Esophagus squamous epithelium (tissue), 5 donors: ENCODE measurements at places on chromosomes 11 and 22.

DNA sequence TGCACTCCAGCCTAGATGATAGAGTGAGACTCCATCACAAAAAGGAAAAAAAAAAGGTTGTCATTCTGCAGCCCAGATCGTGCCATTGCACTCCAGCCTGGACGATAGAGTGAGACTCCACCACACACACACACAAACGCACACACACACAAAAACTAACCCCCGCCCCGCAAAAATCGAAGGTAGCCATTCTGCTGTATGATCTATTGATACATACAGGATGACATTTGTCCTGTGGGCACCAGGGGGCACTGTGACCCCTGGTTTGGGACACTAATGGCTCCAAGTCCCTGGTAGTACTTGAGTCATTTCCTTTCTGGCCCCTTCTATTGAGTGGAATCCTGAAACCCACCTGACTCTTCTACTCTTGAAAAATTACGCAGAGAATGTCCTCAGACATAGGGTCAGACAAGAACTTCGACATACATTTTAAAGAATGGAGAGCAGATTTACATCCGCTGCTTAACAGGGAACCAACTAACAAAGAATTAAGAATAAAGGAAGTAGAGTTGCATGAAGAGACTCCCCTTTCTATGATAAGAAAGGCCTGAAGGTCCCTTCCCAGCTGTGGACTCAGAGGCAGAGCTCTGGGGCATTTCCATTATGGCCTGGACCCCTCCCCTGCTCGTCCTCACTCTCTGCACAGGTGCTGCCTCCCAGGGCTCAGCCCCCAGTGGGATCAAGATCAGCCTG is 35.0 kb upstream of the PRAME start:
- no peak for DNase-seq

GRCh38 chr11:126816645-126817044 is 183.9 kb downstream of the KIRREL3 start:
- DNase-seq, result no peak

DNA sequence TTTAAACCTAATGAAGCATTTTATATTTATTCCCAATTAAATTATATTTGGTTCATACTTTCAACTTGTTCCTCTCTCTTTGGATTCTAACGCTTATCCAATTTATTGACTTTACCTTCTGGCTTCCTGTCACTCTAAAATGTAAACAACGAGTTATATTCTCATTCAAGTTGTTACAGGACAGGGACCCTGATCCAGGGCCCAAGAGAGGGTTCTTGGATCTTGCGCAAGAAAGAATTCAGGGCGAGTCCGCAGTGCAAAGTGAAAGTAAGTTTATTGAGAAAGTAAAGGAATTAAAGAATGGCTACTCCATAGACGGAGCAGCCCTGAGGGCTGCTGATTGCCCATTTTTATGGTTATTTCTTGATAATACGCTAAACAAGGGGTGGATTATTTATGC is 405.6 kb upstream of the API5 start:
- DNase-seq, result no peak

DNA sequence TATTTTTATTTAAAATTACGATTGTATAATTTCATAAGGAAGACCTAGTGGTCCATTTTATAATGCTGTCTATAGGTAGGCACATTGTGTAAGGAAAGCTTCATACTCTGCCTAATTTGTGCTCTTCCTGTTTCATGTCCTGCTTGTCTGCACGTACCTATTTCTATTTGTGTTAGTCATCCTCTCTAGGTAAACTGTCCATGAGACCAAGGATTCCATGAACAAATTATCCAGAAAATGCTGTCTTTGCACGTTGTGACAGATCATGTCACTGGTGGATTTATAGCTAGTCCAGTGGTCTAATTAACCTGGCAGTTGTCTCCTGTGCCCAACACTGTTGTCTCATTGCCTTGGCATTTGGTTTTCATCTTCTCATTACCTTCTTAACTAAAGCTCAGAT is 44.7 kb downstream of the DNAJC24 start:
- DNase-seq, result no peak

DNA sequence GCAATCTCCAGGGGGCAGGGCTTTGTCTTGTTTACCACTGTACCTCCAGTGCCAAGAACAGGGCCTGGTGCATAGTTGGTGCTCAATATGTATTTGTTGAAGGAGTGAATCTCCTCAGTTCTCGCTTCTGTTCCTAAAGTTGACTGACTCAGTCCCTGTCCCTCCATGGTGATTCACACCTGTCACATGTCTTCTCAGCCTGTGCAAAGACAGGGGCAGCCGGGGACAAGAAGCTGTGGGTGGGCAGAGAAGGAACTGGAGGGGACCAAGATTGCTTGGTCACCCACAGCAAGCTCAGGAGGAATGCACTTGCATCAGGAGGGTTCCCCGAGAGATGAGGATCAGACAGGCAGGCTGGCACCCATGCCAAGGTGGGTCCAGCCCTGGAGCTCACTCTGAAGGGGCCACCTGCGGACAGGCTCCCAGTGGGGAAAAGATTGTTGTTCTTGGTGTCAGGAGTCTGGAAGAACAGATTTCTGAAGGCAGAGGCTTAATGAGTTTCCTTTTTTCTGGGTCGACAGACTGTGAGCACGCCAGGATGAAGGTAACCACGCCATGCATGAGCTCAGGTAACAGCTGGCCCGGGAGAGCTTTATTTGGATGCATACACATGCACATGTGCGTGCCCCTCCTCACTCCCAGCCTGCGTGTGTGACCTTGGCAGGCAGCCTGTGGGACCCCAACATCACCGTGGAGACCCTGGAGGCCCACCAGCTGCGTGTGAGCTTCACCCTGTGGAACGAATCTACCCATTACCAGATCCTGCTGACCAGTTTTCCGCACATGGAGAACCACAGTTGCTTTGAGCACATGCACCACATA is 16.9 kb downstream of the IL17RA start:
- no peak for DNase-seq

DNA sequence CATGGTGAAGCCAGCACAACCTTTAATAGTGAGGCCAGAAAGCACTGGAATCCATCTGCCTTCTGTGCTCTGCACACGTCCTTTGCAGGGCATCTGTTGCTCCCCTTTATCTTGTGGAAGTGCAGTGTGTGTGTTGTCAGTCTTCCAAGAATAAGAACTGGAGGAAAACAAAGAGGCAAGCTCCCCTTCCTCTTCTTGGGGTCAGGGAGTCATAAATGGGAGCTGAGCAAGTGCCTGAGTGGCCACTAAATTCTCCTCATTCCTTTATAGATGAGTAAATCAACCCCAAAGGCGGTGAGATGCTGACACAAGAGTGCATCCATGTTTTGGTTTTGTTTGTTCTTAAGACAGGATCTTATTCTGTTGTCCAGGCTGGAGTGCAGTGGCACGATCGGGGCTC is 38.3 kb downstream of the WT1 start:
- DNase-seq, result no peak

- DNase-seq, result no peak
These were observed 785 bp downstream of the WT1 start for GRCh38 chr11:32434356-32435151.

DNA sequence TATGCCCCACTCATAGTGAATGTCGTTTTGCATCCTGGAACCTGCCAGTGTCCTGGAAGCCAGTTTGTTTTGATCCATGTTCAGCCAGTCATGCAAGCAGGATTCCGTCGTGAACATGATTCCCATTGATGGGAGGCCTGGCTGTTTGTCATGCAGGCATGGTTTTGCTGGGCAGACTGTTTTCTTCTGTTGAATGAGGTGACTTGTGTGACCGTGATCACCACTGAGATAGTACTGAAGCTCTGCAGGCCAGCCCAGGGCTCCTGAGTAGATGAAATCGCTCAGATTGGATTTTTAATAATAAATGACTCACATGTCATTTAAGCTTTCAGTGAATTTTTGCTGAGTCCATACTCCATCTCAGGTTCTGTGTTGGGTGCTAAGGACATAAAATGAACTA is 117.8 kb downstream of the PDE2A start:
- DNase-seq, result no peak

GRCh38 chr11:76636826-76637460 is 33.6 kb downstream of the LRRC32 start:
- no peak for DNase-seq

DNA sequence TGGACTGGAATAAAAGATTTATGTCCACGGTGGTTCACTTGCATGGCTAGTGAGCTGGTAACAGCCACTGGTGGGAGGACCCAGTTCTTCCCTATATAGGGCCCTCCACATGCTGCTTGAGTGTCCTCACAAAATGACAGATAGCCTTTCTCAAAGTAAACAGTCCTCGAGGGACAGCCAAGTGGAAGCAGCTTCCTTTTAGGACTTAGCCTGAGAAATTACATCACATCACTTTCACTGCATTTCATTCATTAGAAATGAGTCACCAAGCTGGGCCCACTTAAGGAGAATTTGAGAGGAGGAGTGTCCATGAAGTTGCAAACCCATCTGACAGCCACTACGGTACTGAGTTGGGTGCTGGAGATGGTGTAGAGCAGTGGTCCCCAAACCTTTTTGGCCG is 7.0 kb downstream of the ISX start:
- DNase-seq, result no peak

DNA sequence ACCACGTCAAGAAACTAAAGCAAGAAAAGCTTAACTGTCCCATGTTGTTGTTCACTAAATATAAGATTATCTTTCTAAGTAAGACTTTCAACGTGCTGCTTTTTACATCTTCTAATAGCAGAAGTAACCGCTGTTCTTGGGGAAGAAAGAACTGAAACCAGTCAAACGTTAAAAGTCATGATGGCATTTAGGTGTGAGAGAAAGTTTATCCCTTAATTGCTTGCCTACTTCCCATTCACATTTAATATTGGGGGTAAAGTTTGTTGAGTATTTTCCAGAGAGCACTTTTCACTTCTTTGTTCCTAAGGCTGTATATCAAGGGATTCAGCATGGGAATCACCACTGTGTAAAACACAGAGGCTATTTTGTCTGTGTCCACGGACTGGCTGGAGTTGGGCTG is 970 bp downstream of the OR5B21 start:
- no peak for DNase-seq

DNA sequence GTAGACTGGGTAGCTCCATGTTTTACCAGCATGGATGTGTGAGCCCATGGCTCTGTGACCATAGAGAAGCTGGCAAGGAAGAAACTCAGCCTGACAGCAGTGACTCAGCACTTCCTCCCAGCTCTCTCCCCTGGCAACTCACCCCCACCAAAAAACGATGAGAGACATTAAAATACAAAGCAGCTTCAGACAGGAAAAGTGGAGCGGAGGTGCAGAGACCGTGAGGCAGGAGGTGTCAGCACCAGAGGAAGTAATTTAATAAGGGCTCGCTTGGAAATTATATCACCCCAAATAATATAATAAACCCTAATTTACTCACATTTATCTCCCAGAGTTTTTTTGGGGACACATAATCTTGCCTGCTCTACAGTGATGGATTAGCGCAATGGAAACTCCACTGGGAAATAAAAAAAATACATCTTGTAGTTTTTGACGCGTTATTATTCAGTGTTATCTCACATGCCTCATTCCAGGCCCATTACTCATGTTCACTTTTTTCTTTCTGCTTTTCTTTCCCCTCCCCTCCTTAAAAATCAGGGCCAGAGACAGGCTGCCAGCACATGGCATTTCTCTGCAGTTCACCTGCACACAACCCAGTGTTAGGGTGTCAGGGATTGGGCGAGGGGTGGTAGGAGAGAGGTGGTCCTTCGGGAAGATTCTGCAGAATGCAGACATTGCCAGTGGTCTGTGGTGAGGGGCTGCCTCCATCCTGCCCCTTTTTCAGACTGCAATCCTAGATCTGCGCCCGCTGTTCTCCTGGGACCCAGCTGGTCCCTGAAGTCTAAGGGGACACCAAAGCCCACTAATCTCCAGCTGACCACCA is 170.8 kb downstream of the BUD13 start:
- DNase-seq, result no peak

GRCh38 chr11:93160808-93161207 is 37.0 kb downstream of the SLC36A4 start:
- no peak for DNase-seq

DNA sequence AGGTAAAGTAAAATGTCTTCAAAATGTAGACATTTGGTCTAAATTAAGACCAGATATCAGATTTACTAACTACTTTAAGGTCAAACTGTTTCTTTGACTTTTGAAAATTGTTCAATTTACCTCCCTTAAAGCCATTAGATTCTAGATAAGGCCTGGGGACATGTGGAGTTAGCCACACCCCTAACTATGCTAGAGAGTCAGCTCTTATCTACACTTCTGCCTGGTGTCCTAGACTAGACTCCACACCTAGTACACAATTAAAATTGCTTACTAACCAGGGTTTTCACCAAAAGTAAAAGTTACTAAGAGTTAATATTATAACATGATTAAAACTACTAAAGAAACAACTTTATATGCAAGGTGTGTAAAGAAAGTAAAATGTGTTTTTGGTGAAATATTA is 43.6 kb upstream of the DBX1 start:
- DNase-seq, result no peak

GRCh38 chr11:31823644-31824331 is 12.7 kb upstream of the PAX6 start:
- DNase-seq, result no peak

- no peak for DNase-seq
These were observed 19.7 kb upstream of the KAT5 start for GRCh38 chr11:65692367-65692766.

DNA sequence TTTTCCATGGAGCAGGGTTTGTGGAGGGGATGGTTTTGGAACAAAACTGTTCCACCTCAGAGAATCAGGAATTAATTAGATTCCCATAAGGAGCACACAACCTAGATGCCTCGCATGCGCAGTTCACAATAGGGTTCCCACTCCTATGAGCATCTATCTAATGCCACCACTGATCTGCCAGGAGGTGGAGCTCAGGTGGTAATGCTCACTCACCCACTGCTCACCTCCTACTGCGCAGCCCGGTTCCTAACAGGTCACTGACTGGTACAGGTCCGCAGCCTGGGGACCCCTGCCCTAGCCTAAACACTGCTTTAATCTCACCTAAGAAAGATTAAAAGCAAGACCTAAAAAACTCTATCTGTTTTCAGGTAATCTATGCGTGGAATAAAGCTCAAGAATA is 553.0 kb downstream of the JRKL start:
- DNase-seq, result no peak

- DNase-seq, result no peak
These were observed 56.2 kb downstream of the BRD1 start for GRCh38 chr22:49771266-49772065.

DNA sequence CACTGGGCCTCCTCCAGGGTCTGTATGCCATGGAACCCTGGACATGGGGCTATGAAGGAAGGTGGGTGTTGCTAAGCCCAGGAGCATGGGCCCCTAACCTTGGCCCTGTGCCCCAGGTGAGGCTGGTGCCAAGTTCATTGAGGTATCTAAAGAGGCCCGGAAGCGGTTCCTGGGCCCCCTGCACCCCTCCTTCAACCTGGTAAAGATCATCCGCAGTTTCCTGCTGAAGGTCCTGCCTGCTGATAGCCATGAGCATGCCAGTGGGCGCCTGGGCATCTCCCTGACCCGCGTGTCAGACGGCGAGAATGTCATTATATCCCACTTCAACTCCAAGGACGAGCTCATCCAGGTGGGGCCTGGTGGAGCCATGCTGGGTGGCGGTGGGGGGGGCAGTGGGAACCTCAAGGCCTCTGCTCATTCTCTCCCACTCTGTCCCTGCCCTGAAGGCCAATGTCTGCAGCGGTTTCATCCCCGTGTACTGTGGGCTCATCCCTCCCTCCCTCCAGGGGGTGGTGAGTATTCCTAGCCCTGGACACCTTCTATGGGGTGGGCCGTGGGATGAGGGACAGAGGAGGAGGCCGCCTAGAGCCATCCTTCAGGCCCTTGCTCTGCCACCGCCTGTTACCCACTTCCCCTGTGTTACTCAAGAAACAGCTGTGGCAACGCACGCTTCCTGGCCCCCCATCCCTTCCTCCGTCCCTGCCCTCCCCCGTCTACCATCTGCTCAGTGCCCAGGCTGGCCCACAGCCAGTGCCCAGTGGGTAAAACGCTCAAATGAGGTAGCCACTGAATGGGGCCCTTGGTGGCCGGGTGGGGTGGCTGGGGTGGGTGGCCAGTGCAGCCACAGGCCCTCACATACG is 3.0 kb downstream of the PNPLA2 start:
- no peak for DNase-seq
